ENCODE measurements at places on chromosomes 1 and 21. TPM values are rescaled to one million over a fixed set of nuclear protein-coding genes. Genes with fewer than 3 reads are reported as not detected.

Gene ARMH1
- 1.5 TPM for total RNA-seq

Gene TMOD4
- total RNA-seq, result 0.78 TPM

Gene EFNA3
- total RNA-seq, result 3.2 TPM

Gene SLC44A3
- 3.3 TPM for total RNA-seq

Gene SPRR2F
- total RNA-seq, result not detected

DNA sequence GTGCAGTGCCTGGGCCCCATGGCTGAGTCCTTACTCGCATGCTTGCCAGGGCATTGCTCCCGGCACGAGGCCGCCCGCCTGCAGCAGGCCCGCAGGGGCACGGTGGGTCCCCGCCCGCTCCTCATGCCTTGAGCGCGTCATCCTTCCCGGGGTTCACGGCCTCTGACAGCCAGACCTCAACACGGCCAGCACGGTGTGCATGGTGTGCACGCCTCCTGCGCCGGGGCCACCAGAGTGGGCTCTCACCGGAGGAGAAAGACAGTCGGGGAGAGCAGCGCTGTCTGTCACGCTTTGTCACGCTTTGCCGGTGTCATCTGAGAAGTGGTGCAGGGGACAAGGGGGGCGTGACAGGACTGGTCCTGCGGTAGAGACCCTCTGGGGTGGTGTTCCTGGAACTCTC, 11.9 kb upstream of the COL18A1 start:
- no peaks in the 10 kb centered on the region for H3K36me3 ChIP-seq
- peak; percentile 62 for DNase-seq
- no peak overlapping the region for H3K4me3 ChIP-seq

- H3K4me1 ChIP-seq, result no peaks in the 10 kb centered on the region
- H3K27ac ChIP-seq, result no peak overlapping the region
- H3K27me3 ChIP-seq, result no peaks in the 10 kb centered on the region
- no peak overlapping the region for H3K4me3 ChIP-seq
- DNase-seq, result no peak
Measured at GRCh38 chr1:22754824-22755223, 44.2 kb downstream of the EPHB2 start.

DNA sequence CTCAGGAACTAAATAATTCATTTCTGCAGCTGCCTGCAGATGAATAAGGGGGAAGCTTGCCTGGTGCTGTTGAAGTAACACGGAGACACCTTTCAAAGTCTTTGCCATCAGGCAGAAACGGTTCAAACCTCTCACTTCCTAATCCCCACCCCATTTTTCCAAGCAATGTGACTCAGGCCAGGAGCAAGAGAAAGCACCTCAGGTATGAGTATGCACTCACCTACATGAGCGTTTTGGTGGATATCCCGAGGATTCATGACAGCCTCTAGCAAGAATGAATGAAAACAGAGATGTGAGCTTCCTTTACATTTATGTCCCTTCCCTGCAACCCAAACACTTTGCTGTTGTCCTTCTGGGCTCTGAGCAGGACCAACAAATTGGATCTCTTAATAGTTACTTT, 63.4 kb upstream of the LAX1 start:
- no peaks in the 10 kb centered on the region for H3K27me3 ChIP-seq
- no peak overlapping the region for H3K4me3 ChIP-seq
- no peak for DNase-seq
- H3K27ac ChIP-seq, result no peak overlapping the region
- peaks cover 14% of the 10 kb centered on the region for H3K36me3 ChIP-seq

DNA sequence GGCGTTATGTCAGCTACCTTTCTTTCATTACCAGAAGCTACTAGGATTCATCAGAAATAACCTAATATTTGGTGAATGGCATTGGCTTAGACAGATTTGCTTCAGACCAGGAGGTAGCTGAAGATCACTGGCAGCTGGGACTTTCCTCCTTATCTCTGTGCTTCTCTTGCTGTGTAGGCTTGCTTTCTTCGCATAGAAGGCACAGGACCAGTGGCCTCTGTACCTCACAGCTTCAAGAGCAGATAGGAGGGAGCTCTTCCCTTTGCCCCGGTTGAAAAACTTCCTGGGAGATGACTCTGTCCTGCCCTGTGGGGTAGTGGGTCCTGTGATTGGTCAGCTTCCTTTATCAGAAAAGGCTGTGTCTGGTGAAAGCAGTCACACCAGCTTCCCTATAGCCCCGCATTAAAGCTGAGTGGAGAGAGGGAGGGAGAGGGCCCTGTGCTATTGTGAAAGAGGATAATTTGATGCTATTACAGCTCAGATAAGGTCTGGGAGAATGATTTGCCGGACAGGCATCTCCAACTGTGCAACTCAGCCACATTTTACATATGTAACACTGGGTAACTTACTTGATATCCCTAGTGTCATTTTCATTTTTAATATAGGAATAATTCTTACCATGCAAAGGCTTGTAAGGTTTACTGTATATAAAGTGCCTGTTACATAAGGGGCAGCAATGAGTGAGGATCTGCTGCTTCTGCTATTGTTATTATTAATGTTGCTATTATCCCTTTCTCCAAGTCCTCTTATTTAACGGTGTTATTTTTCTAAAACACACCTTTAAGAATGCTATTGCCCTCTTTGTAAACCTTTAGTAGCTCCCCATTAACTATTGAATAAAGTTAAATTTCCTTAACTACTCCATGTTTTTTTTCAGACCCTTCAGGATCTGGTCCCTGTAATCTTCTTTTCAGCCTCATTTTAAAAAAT, 31.6 kb downstream of the OSBPL9 start:
- H3K4me3 ChIP-seq, result no peak overlapping the region
- no peak for DNase-seq
- H3K36me3 ChIP-seq, result peaks cover 2% of the 10 kb centered on the region
- H3K4me1 ChIP-seq, result peaks cover 5% of the 10 kb centered on the region
- no peak overlapping the region for H3K27ac ChIP-seq

DNA sequence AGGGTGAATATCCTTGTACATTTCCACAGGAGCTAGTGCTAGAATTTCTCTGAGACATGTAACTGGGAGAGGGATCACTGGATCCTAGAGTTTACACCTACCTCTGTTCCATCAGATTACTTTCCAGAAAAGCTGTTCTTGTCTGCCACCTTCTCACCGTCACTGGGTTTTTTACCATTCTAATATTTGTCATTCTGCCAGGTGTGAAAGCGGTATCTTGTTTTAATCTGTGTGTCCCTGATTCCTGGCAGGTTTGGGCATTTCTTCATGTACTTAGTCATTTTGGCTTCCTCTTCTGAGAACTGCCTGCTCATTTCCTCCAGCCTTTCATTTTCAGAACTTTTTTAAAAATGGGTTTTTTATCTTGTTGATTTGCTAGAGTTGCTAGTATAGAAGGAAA, 5.1 kb downstream of the PMF1 start:
- no peaks in the 10 kb centered on the region for H3K27me3 ChIP-seq
- no peaks in the 10 kb centered on the region for H3K4me1 ChIP-seq
- no peak overlapping the region for H3K4me3 ChIP-seq
- H3K36me3 ChIP-seq, result no peaks in the 10 kb centered on the region
- H3K27ac ChIP-seq, result peak overlapping the region; percentile 15

DNA sequence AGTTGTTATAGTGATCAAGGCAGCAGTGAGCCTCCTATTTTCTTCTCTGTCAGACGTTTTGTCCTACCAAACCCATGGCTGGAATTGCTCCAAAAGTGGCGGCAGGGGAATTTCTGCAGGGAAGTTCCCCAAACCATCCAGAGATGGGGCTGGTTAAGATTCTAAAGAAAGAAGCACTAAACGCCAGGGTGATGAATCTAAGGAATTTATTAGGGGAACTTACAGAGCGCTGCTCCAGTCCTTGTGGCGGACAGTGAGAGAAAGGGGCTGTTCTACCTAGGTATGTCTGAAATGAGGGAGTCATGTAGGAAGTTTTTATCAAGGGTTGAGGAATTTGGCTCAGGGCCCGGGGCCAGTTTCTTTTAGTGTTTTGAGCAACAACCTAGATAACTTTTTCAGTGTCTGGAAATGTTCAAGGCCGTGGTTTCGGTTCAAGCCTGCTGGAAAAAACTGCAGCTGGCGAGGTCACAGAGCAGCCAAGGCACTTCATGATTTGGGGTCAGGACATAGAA, 222.4 kb upstream of the B3GALT2 start:
- H3K36me3 ChIP-seq, result no peaks in the 10 kb centered on the region
- H3K27me3 ChIP-seq, result no peaks in the 10 kb centered on the region
- no peak overlapping the region for H3K4me3 ChIP-seq
- no peaks in the 10 kb centered on the region for H3K4me1 ChIP-seq
- peak; percentile 81 for DNase-seq
- no peak overlapping the region for H3K27ac ChIP-seq

- DNase-seq, result no peak
- no peaks in the 10 kb centered on the region for H3K27me3 ChIP-seq
- no peaks in the 10 kb centered on the region for H3K4me1 ChIP-seq
- H3K4me3 ChIP-seq, result no peak overlapping the region
- H3K27ac ChIP-seq, result no peak overlapping the region
Measured at GRCh38 chr1:207109004-207109403, 5.0 kb downstream of the C4BPA start.

DNA sequence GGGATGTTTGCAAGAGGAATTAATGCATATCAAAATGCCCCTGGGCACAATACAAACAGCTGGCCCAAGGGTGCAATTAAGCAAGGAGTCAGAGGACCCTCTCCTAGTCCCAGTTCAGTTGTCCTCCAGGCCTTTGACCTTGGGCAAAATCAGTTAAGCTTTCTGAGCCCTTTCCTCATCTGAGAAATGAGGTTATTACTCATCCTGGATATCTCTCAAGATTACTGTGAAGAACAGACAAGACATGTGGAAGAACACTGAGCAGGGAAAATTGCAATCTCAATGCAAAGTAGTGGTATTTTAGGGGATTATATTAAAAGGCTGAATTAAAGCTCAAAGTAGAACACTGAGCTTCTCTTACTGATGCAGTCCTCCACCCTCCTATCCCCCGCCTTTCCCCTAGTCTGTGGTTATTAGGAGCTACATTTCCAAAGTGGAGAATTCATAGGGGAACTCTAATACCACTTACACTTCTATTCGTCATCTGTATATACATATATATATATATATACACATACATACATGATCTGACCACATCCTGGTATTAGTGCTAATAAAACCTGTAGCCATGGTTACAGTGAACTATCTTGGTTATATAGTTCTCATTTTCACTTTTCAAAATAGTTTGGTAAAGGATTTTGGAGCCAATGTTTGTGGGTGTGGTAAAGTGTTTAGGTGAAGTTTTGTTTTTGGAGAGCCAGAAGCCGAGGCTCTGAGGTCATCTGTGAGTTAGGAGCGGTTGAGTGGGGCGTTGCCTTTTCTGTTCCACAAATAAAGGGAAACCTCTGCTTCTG, 18.1 kb downstream of the KIAA0040 start:
- H3K4me1 ChIP-seq, result no peaks in the 10 kb centered on the region
- peaks cover 5% of the 10 kb centered on the region for H3K36me3 ChIP-seq
- no peak overlapping the region for H3K27ac ChIP-seq
- no peaks in the 10 kb centered on the region for H3K27me3 ChIP-seq
- H3K4me3 ChIP-seq, result no peak overlapping the region
- DNase-seq, result no peak

GRCh38 chr21:29311802-29312201, 13.1 kb downstream of the BACH1 start:
- H3K4me1 ChIP-seq, result peaks cover 2% of the 10 kb centered on the region
- H3K36me3 ChIP-seq, result no peaks in the 10 kb centered on the region
- H3K4me3 ChIP-seq, result no peak overlapping the region
- no peak for DNase-seq
- H3K27ac ChIP-seq, result no peak overlapping the region
- H3K27me3 ChIP-seq, result no peaks in the 10 kb centered on the region

DNA sequence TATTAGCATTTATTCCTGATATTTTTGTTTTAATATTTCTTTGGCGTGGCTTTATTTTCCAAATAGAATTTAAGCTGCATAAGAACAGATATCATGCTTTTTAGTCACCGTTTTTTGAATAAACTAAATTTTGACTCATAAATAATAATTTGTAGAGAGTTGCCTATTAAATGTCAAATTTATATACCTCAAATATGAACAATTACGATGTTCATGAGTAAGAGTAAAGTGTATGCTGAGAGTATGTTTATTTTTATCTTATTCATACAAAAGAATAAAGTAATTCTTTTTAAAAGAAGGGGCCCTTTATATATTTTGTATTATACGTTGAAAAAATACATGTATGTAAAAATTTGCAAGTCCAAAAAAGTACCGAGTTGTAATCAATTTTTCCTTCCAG, 126.5 kb upstream of the NRIP1 start:
- H3K36me3 ChIP-seq, result no peaks in the 10 kb centered on the region
- H3K4me3 ChIP-seq, result no peak overlapping the region
- no peak overlapping the region for H3K27ac ChIP-seq
- no peaks in the 10 kb centered on the region for H3K27me3 ChIP-seq

- H3K4me3 ChIP-seq, result no peak overlapping the region
- H3K36me3 ChIP-seq, result no peaks in the 10 kb centered on the region
- no peak overlapping the region for H3K27ac ChIP-seq
- DNase-seq, result no peak
- H3K4me1 ChIP-seq, result no peaks in the 10 kb centered on the region
Measured at GRCh38 chr1:204398197-204399125, 13.2 kb downstream of the PPP1R15B start.

- H3K4me3 ChIP-seq, result no peak overlapping the region
- DNase-seq, result no peak
- no peaks in the 10 kb centered on the region for H3K36me3 ChIP-seq
Measured at GRCh38 chr1:70978623-70979022, 69.0 kb downstream of the PTGER3 start.

GRCh38 chr1:236141447-236142252, 689 bp upstream of the GPR137B start:
- no peaks in the 10 kb centered on the region for H3K36me3 ChIP-seq
- DNase-seq, result no peak
- no peaks in the 10 kb centered on the region for H3K4me1 ChIP-seq
- peaks cover 2% of the 10 kb centered on the region for H3K27me3 ChIP-seq
- H3K4me3 ChIP-seq, result peak overlapping the region; percentile 75

DNA sequence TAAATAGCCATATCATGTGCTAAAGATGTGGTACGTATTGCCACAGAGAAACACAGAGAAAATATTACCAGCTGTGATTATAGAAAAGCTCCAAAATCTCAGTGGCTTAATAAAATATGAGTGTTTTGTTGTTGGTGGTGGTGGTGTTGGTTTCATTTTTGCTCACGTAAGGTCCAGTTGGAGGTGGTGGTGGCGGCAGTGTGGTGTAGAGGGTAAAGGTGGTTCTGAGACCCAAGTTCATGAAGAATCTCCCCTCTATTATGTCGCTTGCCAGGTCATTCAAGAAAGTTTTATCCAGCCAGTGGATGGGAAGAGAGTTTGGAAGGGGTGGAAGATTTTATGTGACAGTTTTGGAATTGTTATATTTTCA, 217.6 kb upstream of the SAMSN1 start:
- peaks cover 3% of the 10 kb centered on the region for H3K4me1 ChIP-seq
- no peaks in the 10 kb centered on the region for H3K27me3 ChIP-seq
- no peak for DNase-seq
- H3K4me3 ChIP-seq, result no peak overlapping the region

DNA sequence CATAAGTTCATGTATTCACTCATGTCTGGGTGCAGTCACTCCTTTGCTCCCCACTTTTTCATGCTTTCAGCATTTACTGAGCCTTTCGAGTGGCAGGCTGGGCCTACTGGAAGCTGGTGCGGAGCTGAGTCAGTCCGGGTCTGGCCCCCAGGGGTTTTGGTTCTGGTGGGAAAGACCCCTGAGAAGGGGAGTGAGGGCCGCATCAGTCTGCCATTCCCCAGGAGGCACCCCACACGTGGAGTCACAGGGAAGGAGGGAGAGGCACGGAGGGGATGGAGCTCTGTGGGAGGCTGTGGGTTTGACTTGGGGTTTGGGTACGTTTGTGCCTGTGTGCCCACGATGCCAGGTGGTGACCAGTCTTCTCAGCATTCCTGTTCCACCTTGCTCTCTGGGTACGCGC, 87.9 kb downstream of the PTPRU start:
- H3K27me3 ChIP-seq, result no peaks in the 10 kb centered on the region
- no peak overlapping the region for H3K27ac ChIP-seq
- DNase-seq, result no peak
- no peaks in the 10 kb centered on the region for H3K36me3 ChIP-seq

Measured in aorta (tissue), 5 donors.